ENCODE measurements at places on chromosomes 7 and 10.

DNA sequence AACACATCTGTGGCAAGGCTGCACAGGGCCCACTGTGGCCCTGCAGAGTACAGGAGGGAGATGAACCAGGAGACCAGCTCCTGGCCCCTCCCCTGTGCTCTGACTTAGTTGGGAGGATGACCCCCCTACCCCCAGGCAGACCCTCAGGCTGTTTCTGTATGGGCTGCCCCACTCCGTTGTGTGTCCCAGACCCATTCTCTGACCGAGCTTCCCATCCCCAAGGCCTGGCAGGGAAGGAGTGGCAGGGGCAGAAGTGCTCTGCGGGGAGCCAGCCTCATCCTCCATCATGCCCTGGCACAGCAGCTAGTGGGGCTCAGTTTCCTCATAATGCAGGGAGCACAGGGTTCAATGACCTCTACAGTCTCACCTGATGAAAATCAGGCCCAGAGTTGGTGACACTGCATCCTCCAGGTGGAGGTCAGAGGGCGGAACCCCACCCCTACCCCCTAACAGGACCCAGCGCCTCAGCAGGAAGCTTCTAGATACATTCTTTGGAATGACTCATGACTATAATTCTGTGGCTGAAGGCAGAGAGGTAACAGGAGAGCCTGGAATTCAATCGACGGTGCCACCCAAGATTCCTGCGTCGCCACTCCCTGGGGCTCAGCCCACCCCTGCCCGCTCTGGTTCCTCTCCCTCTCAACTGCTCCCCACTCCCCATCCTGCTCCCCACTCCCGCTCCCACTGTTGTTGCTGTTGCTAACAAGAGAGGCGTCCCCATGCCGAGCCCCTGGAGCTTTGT is 18.2 kb downstream of the PODXL start:
- no peaks in the 10 kb centered on the region for H3K36me3 ChIP-seq
- no peak for DNase-seq

GRCh38 chr10:130686689-130687300 is 550.6 kb downstream of the GLRX3 start:
- no peaks in the 10 kb centered on the region for H3K36me3 ChIP-seq
- H3K4me3 ChIP-seq, result no peak overlapping the region
- no peaks in the 10 kb centered on the region for H3K4me1 ChIP-seq
- H3K27ac ChIP-seq, result no peak overlapping the region

GRCh38 chr10:128687408-128687807 is 561.2 kb upstream of the MKI67 start:
- no peaks in the 10 kb centered on the region for H3K4me1 ChIP-seq
- H3K27me3 ChIP-seq, result peaks cover 44% of the 10 kb centered on the region
- H3K36me3 ChIP-seq, result no peaks in the 10 kb centered on the region
- no peak for DNase-seq

- no peaks in the 10 kb centered on the region for H3K27me3 ChIP-seq
- peaks cover 25% of the 10 kb centered on the region for H3K36me3 ChIP-seq
- H3K4me1 ChIP-seq, result no peaks in the 10 kb centered on the region
- no peak overlapping the region for H3K27ac ChIP-seq
These were observed 15.5 kb upstream of the AHCYL2 start for GRCh38 chr7:129209067-129209926.

DNA sequence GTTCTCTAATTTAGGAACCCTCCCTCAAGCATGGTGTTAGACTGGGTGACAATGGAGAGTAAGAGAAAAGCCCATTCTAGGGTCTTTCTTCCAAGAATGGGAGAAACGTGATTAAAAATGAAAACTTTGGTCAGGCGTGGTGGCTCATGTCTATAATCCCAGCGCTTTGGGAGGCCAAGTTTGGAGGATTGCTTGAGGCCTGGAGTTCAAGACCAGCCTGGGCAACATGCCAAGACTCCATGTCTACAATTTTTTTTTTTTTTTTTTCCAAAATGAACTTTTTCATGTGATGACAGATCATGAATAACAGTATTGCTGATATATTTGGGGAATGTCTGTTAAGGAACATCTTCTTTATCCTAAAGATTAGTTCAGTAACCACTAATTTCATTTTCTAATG is 194.6 kb downstream of the MLLT10 start:
- H3K36me3 ChIP-seq, result peaks cover 5% of the 10 kb centered on the region
- DNase-seq, result no peak
- H3K4me1 ChIP-seq, result peaks cover 23% of the 10 kb centered on the region
- H3K4me3 ChIP-seq, result no peak overlapping the region
- no peaks in the 10 kb centered on the region for H3K27me3 ChIP-seq

- no peak overlapping the region for H3K4me3 ChIP-seq
- H3K27me3 ChIP-seq, result peaks cover 55% of the 10 kb centered on the region
- no peaks in the 10 kb centered on the region for H3K36me3 ChIP-seq
- DNase-seq, result peak; percentile 75
- H3K27ac ChIP-seq, result no peak overlapping the region
These were observed 4.7 kb upstream of the EBF3 start for GRCh38 chr10:129968853-129969183.

DNA sequence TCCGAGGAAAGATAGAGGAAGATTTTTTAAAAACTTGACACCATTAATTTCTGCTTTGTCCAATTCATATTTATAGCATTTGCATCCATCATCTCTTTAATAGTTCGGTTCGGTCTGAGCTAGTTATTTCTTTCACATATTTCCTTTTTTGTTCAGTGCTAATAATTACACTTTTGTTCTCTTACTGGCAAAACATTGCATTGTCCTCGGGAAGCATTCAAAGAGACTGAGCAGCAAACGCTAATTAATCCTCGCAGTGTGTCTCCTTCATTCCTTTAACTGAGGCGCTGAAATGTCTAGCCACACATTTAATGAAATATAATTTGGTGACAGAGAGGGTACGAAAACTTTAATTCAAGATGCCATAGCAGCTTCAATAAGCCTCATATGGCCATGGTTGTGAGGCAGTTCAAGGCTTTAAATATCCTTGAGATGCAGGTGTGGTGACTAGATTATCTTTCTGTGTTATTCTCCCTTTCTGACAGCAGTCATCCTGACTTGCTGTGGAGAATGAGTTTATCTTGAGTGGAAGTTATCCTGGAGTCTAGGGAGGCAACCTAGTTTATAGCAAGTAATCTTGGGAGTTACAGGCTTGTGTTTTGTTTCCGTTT is 431.4 kb downstream of the SDK1 start:
- no peaks in the 10 kb centered on the region for H3K4me1 ChIP-seq
- no peak overlapping the region for H3K27ac ChIP-seq
- H3K36me3 ChIP-seq, result no peaks in the 10 kb centered on the region
- H3K4me3 ChIP-seq, result no peak overlapping the region
- DNase-seq, result no peak

DNA sequence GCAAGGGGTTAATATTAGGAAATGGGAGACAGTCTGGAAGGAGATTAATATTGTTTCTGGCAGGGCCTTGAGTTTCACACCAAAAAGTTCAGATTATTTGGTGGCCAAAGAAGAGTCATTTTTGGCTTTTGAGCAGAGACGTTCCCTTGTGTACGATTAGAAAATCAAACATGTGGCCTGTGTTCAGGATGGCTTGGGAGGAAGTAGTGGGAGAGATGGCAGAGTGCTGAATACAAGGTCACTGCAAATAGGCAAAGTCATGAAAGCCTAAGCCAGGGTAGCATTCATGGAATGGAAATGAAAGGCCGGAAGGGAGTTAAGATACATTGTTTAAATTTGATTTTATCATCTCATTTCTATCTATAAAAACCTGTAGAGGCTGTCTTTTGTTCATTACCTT is 9.5 kb upstream of the GGCT start:
- H3K36me3 ChIP-seq, result no peaks in the 10 kb centered on the region
- H3K4me3 ChIP-seq, result no peak overlapping the region
- H3K27me3 ChIP-seq, result no peaks in the 10 kb centered on the region
- DNase-seq, result no peak
- H3K27ac ChIP-seq, result no peak overlapping the region
- no peaks in the 10 kb centered on the region for H3K4me1 ChIP-seq

DNA sequence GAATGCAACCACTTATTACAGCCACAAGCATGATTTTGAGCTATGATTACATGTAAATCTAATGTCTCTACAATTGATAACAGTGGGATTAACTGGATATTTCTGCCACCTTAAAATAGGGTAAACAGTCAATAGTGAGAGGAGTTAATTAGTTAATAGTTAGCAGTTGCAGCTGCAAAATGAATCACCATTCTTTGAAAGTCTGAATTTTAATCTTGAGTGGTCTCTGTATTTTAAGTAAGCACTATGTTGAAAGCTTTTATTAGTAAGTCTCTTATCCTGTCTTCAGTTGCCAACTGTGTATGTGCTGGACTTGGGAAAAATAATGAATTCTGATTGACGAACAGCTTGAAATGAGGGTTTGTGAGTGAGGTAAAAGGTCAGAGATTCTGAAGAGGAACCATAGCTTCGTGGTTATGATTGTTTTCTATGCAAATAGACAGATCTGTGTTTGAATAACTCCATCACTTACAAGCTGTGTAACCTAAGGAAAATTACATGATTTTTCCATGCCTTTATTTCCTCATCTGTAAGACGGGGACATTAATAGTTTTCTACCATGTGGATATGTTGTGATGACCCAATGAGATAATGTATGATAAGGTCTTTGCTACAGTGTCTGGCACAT is 75.2 kb downstream of the RNLS start:
- no peak overlapping the region for H3K4me3 ChIP-seq
- H3K27me3 ChIP-seq, result no peaks in the 10 kb centered on the region
- H3K36me3 ChIP-seq, result no peaks in the 10 kb centered on the region
- no peak overlapping the region for H3K27ac ChIP-seq
- H3K4me1 ChIP-seq, result no peaks in the 10 kb centered on the region

DNA sequence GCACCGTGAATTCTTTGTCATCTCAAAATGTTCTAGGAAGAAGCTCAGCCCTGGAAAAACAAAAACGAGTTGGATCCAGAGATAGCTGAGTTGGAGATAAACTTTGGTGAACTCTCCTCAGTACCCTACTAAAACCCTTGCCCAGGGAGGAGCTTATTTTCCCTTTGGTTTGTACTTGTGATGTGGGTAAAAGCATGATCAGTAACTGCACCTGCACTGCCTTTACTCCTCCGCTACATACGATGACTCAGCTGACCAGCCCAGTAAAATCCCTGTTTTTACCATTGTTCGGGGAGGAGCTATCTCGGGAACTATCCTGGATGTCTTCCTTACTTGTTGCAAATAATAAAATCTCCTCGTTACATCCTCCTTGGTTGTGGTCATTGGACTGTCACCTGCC is 359.3 kb downstream of the SH2D4B start:
- no peak for DNase-seq
- no peak overlapping the region for H3K4me3 ChIP-seq
- H3K4me1 ChIP-seq, result no peaks in the 10 kb centered on the region

DNA sequence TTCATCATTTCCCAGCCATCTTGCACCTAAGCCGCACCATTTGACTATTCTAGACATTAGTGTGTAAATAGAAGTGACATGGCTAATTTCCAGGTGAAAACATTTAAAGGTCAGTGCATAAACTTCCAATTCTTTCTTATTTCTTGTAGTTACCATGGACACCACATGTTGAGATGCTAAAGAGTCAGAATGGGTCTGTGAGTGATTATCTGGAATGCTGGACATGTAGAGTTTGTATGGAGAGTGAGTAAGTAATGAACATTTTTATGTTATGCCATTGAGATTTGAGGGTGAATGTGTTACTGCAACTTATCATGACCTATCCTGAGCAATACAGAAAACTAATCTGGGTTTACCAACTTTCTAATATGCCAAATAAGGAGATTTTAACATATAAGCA is 60.4 kb downstream of the MEOX2 start:
- no peak overlapping the region for H3K27ac ChIP-seq
- no peak overlapping the region for H3K4me3 ChIP-seq
- no peak for DNase-seq

- H3K27me3 ChIP-seq, result no peaks in the 10 kb centered on the region
- H3K4me1 ChIP-seq, result no peaks in the 10 kb centered on the region
- H3K27ac ChIP-seq, result no peak overlapping the region
- no peak overlapping the region for H3K4me3 ChIP-seq
These were observed 50.5 kb upstream of the STARD3NL start for GRCh38 chr7:38127216-38128207.

GRCh38 chr10:16843252-16843870 is 26.1 kb upstream of the RSU1 start:
- peak; percentile 86 for DNase-seq
- H3K36me3 ChIP-seq, result no peaks in the 10 kb centered on the region
- H3K4me1 ChIP-seq, result no peaks in the 10 kb centered on the region

- H3K27ac ChIP-seq, result no peak overlapping the region
- DNase-seq, result no peak
- no peaks in the 10 kb centered on the region for H3K36me3 ChIP-seq
- H3K4me1 ChIP-seq, result peaks cover 2% of the 10 kb centered on the region
- no peak overlapping the region for H3K4me3 ChIP-seq
These were observed 863 bp downstream of the CALD1 start for GRCh38 chr7:134780166-134780828.

- no peaks in the 10 kb centered on the region for H3K4me1 ChIP-seq
- H3K4me3 ChIP-seq, result no peak overlapping the region
- no peak overlapping the region for H3K27ac ChIP-seq
- no peak for DNase-seq
- no peaks in the 10 kb centered on the region for H3K27me3 ChIP-seq
- no peaks in the 10 kb centered on the region for H3K36me3 ChIP-seq
These were observed 57.5 kb downstream of the AGMO start for GRCh38 chr7:15504351-15504750.

DNA sequence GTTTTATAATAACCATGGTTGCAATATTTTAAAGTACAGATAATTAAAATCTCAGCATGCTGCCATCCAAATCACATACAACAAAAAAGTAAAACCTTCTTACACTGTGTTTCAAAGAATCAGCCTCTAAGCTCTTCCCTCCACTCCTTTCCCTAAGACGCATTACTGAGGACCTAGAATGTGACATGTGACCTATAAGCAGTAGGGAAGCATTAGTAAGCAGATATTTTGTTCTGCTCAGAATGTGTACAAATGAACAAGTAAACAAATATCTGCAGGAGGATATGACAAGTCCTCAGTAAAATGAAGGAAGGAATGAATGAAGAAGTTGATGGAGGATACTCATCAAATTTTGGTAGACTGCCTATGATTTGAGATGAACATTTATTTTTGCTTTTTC is 49.1 kb downstream of the RAB11FIP2 start:
- H3K27me3 ChIP-seq, result no peaks in the 10 kb centered on the region
- no peaks in the 10 kb centered on the region for H3K4me1 ChIP-seq
- H3K27ac ChIP-seq, result no peak overlapping the region
- H3K36me3 ChIP-seq, result peaks cover 7% of the 10 kb centered on the region
- no peak for DNase-seq

DNA sequence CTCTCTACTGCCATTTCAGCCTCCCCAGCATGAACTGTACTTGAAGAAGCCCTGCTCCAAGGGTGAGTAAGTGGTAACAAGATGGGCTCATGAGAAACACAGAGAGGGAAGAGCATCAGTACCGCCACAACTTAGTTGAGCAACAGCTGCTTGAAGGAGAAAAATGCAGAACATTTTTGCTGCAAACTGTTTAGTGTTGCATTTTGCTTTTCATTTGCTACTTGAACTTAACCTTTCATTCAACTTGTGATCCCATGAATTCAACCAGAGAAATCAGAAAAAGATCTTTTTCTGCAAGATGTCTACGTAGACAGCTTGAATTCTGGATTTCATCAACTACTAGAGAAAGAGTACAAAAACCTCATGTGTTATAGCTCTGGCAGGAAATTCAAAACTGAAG is 40.7 kb downstream of the ANK3 start:
- no peaks in the 10 kb centered on the region for H3K4me1 ChIP-seq
- no peak overlapping the region for H3K27ac ChIP-seq
- H3K27me3 ChIP-seq, result no peaks in the 10 kb centered on the region
- H3K4me3 ChIP-seq, result no peak overlapping the region
- DNase-seq, result no peak

GRCh38 chr10:77188521-77188920 is 449.1 kb downstream of the KCNMA1 start:
- no peak overlapping the region for H3K4me3 ChIP-seq
- H3K27ac ChIP-seq, result no peak overlapping the region
- peaks cover 2% of the 10 kb centered on the region for H3K27me3 ChIP-seq
- no peaks in the 10 kb centered on the region for H3K36me3 ChIP-seq
- peaks cover 7% of the 10 kb centered on the region for H3K4me1 ChIP-seq

- peaks cover 79% of the 10 kb centered on the region for H3K4me1 ChIP-seq
- H3K27me3 ChIP-seq, result no peaks in the 10 kb centered on the region
- no peak overlapping the region for H3K4me3 ChIP-seq
- no peaks in the 10 kb centered on the region for H3K36me3 ChIP-seq
These were observed 11.7 kb upstream of the PWWP2B start for GRCh38 chr10:132385389-132385667.

Measured in common myeloid progenitor, CD34-positive (primary cell).